Natural killer cell treated with Interleukin-12 subunit alpha and Interleukin-12 subunit beta and Interleukin-15 and Interleukin-18, amount 100 ng/mL, for 72 hours (primary cell): ENCODE measurements at places on chromosomes 4 and X. TPM values are rescaled to one million over a fixed set of nuclear protein-coding genes. Genes with fewer than 3 reads are reported as not detected.

NSG1 gene
- 0.38 TPM for total RNA-seq

DNA sequence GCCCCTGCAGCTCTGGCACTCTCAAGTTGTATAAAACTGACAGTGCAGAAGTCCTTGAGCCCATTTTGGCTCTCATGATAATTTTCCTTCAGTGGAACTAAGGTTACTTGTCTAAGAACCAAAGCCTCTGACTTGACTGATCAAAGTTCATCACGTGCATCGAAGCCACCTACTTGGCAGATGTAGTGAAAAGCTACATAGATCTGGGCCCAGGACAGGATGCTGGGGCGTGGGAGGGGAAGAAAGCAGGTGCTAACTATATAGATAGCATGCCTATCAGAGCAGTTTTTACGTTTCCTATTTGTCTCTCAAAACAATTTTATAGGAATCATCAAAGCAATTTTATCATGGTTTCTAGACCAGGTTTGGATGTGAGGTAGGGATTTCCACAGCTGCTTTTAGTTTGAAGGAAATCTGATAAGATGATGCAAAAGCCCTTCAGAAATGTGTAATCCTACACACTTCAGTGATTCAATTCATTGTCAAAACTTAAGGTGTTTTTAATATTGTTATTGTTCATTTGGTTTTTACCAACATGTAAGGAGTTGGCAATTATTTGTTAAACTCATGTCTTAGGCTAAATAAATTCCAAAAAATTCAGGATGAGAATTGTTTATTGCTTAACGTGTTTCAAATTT, 1.2 kb upstream of the CD40LG start:
- DNase-seq, result no peak
- H3K4me1 ChIP-seq, result peaks cover 24% of the 10 kb centered on the region
- H3K36me3 ChIP-seq, result peaks cover 13% of the 10 kb centered on the region
- peaks cover 13% of the 10 kb centered on the region for H3K27me3 ChIP-seq

REST gene
- 39.8 TPM for total RNA-seq

DNA sequence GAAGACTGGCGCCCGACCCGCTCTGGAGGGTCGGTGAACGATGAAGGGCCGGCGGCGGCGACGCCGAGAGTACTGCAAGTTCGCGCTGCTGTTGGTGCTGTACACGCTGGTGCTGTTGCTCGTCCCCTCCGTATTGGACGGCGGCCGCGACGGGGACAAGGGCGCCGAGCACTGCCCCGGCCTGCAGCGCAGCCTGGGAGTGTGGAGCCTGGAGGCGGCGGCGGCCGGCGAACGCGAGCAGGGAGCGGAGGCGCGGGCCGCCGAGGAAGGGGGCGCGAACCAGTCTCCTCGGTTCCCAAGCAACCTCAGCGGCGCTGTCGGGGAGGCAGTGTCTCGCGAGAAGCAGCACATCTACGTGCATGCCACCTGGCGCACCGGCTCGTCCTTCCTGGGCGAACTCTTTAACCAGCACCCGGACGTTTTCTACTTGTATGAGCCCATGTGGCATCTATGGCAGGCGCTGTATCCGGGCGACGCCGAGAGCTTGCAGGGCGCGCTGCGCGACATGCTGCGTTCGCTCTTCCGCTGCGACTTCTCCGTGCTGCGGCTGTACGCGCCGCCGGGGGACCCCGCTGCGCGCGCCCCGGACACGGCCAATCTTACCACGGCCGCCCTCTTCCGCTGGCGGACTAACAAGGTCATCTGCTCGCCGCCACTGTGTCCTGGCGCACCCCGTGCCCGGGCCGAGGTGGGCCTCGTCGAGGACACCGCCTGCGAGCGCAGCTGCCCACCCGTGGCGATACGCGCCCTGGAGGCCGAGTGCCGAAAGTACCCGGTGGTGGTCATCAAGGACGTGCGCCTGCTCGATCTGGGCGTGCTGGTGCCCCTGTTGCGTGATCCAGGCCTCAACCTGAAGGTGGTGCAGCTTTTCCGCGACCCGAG, 568 bp downstream of the CHST7 start:
- H3K27me3 ChIP-seq, result no peaks in the 10 kb centered on the region
- H3K4me3 ChIP-seq, result peak overlapping the region; percentile 63
- H3K36me3 ChIP-seq, result no peaks in the 10 kb centered on the region
- H3K4me1 ChIP-seq, result peaks cover 19% of the 10 kb centered on the region
- no peak overlapping the region for H3K27ac ChIP-seq

GRCh38 chr4:3288571-3289094, 4.2 kb upstream of the RGS12 start:
- H3K4me3 ChIP-seq, result no peak overlapping the region
- no peak overlapping the region for H3K27ac ChIP-seq
- H3K36me3 ChIP-seq, result no peaks in the 10 kb centered on the region
- peaks cover 11% of the 10 kb centered on the region for H3K27me3 ChIP-seq

- no peaks in the 10 kb centered on the region for H3K4me1 ChIP-seq
- H3K27ac ChIP-seq, result no peak overlapping the region
- H3K27me3 ChIP-seq, result no peaks in the 10 kb centered on the region
- DNase-seq, result no peak
Measured at GRCh38 chrX:142873214-142873613, 152.5 kb upstream of the SPANXN4 start.

- H3K4me3 ChIP-seq, result peak overlapping the region; percentile 95
- no peak for DNase-seq
- H3K4me1 ChIP-seq, result peaks cover 43% of the 10 kb centered on the region
- peaks cover 15% of the 10 kb centered on the region for H3K36me3 ChIP-seq
Measured at GRCh38 chr4:105145156-105145902, 1.3 kb upstream of the TET2 start.

DNA sequence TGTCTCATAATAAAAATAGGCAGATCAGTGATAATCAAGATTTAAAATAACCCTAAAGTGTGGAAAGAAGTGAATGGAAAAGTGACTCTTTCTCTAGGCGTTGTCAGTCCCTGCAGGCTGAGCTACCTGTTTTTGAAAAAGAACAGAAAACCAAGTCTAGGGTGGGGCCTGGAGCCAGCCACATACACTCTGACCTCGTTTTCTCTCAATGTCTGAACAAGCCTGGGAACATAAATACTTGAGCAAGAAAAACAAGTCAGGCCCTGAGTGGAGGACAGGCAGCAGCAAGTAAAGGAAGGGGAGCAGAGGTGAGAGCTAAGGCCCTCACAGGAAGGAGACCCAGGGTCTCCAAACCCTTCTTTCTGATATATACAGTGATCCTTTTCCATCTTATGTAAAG, 91.7 kb upstream of the HPF1 start:
- no peaks in the 10 kb centered on the region for H3K36me3 ChIP-seq
- no peak for DNase-seq
- H3K4me1 ChIP-seq, result no peaks in the 10 kb centered on the region

GRCh38 chr4:154517591-154517990, 26.0 kb upstream of the DCHS2 start:
- H3K4me3 ChIP-seq, result no peak overlapping the region
- H3K4me1 ChIP-seq, result no peaks in the 10 kb centered on the region
- H3K27ac ChIP-seq, result no peak overlapping the region
- no peak for DNase-seq

DNA sequence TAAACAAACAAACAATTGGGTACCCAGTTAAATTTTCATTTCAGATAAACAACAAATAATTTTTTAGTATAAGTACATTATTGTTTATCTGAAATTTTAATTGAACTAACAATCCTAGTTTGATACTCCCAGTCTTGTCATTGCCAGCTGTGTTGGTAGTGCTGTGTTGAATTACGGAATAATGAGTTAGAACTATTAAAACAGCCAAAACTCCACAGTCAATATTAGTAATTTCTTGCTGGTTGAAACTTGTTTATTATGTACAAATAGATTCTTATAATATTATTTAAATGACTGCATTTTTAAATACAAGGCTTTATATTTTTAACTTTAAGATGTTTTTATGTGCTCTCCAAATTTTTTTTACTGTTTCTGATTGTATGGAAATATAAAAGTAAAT, 2.9 kb downstream of the CXCL8 start:
- H3K27me3 ChIP-seq, result no peaks in the 10 kb centered on the region
- no peaks in the 10 kb centered on the region for H3K4me1 ChIP-seq
- no peak overlapping the region for H3K27ac ChIP-seq
- H3K36me3 ChIP-seq, result no peaks in the 10 kb centered on the region

DNA sequence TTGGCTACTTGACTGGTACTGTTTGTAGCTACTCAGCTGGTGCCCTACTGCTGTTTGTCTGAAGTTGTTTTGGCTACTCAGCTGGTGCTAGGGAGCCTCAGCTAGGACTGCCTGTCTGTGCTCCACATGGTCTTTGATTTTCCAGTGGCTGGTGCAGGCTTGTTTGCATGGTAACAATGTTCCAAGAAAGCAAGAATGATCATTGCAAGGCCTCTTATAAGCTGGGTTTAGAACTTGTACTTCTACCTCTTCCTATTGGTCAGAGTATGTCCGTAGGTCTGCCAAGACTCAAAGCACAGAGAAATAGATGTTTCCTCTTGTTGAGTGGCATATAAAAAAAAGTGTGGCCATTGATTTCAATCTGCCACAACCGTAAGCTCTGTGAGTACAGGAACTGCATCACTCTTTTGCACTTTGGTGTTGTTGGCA, 17.6 kb downstream of the NFKB1 start:
- H3K36me3 ChIP-seq, result peaks cover 21% of the 10 kb centered on the region
- H3K4me3 ChIP-seq, result peak overlapping the region; percentile 50
- peaks cover 74% of the 10 kb centered on the region for H3K4me1 ChIP-seq
- DNase-seq, result no peak
- H3K27ac ChIP-seq, result peak overlapping the region; percentile 66
- H3K27me3 ChIP-seq, result no peaks in the 10 kb centered on the region

APLN gene
- total RNA-seq, result 1.1 TPM

DNA sequence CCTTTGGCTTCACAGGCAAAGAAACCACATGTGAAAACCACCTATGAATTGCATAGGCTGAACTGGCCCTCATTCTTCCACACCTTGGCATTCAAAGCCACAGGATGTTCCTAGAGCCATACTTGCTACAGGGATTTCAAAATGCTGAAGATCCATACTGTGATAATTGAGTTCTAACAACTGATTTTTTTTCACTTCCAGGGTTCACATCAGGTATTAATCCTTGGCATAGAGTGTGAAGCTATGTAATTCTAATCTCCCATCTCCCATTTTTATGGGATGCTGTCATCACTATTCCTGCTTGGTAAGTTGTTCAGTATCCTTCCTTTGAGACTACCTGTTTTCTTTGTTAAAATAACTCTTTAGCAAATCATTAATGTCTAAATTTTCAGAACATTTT, 1569.2 kb upstream of the ADGRL3 start:
- H3K27ac ChIP-seq, result no peak overlapping the region
- no peak overlapping the region for H3K4me3 ChIP-seq

- no peaks in the 10 kb centered on the region for H3K27me3 ChIP-seq
- H3K4me1 ChIP-seq, result no peaks in the 10 kb centered on the region
- peaks cover 4% of the 10 kb centered on the region for H3K36me3 ChIP-seq
- DNase-seq, result no peak
Measured at GRCh38 chr4:156473151-156473550, 498.4 kb downstream of the PDGFC start.

STBD1 gene
- 3.6 TPM for total RNA-seq

DNA sequence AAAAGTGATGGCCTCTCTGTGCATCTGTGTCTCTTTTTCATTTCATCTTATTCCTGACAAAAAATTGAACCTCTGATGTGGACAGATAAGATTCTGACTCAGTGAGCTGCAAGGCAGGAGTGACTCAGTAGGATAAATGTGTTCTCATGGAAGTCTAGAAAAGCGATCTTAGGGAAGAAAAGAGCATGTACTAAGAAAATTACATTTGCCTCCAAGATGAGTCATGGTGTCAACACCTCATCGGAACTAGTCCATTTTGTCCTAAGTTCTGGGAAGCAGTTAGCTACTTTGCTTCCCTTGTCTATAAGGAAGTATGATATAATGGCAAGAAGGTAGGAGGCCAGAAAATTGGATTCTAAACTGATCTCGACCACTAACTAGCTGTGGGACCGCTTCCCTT, 83.5 kb upstream of the AFF2 start:
- DNase-seq, result no peak
- H3K4me1 ChIP-seq, result peaks cover 7% of the 10 kb centered on the region
- peaks cover 8% of the 10 kb centered on the region for H3K27me3 ChIP-seq
- H3K27ac ChIP-seq, result no peak overlapping the region
- no peaks in the 10 kb centered on the region for H3K36me3 ChIP-seq

- DNase-seq, result no peak
- H3K27me3 ChIP-seq, result no peaks in the 10 kb centered on the region
- no peak overlapping the region for H3K4me3 ChIP-seq
- H3K4me1 ChIP-seq, result no peaks in the 10 kb centered on the region
Measured at GRCh38 chr4:100989401-100989800, 357.9 kb downstream of the PPP3CA start.

- no peak overlapping the region for H3K4me3 ChIP-seq
- peaks cover 27% of the 10 kb centered on the region for H3K4me1 ChIP-seq
- H3K27me3 ChIP-seq, result no peaks in the 10 kb centered on the region
- H3K27ac ChIP-seq, result no peak overlapping the region
Measured at GRCh38 chrX:124001581-124001980, 40.1 kb downstream of the STAG2 start.

- no peak overlapping the region for H3K4me3 ChIP-seq
- H3K36me3 ChIP-seq, result peaks cover 8% of the 10 kb centered on the region
- DNase-seq, result no peak
- no peaks in the 10 kb centered on the region for H3K4me1 ChIP-seq
- H3K27me3 ChIP-seq, result peaks cover 24% of the 10 kb centered on the region
Measured at GRCh38 chr4:16278178-16278577, 51.9 kb upstream of the TAPT1 start.

- H3K27me3 ChIP-seq, result no peaks in the 10 kb centered on the region
- peaks cover 5% of the 10 kb centered on the region for H3K36me3 ChIP-seq
- peaks cover 21% of the 10 kb centered on the region for H3K4me1 ChIP-seq
- no peak overlapping the region for H3K27ac ChIP-seq
- DNase-seq, result no peak
- no peak overlapping the region for H3K4me3 ChIP-seq
Measured at GRCh38 chr4:145920205-145920604, 18.4 kb downstream of the ZNF827 start.
